ENCODE measurements at places on chromosomes 16 and 17.

- DNase-seq = no peak
These were observed 19.2 kb downstream of the CD300LB start for GRCh38 chr17:74512036-74512435.

- no peak for DNase-seq
These were observed 7.3 kb downstream of the CASKIN2 start for GRCh38 chr17:75507733-75508719.

- no peak for DNase-seq
These were observed 383.4 kb upstream of the RBFOX1 start for GRCh38 chr16:6949240-6949639.

GRCh38 chr17:73690676-73691075, 46.4 kb upstream of the SDK2 start:
- DNase-seq = no peak

- DNase-seq = no peak
These were observed 21.5 kb upstream of the ABCA5 start for GRCh38 chr17:69348429-69348828.

DNA sequence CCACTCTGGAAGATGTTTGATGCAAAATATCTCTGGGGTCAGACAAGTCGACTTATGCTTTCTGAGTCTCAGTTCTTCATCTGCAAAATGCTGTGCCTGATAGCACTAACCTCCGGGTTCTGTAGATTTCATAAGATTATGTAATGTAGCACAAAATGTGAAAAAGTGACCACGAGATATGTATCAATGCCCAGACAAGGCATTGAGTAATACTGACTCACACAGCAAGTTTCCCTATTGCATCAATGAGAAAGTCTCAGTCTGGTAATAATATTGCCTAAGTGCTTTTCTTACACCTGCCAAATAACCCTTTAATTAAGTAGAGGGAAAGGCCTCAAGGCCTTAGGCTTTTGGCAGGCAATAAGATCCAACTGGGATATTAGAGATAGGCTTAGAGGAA, 41.4 kb upstream of the MMP2 start:
- no peak for DNase-seq

GRCh38 chr17:55961386-55961785, 191.9 kb upstream of the ANKFN1 start:
- DNase-seq = no peak

DNA sequence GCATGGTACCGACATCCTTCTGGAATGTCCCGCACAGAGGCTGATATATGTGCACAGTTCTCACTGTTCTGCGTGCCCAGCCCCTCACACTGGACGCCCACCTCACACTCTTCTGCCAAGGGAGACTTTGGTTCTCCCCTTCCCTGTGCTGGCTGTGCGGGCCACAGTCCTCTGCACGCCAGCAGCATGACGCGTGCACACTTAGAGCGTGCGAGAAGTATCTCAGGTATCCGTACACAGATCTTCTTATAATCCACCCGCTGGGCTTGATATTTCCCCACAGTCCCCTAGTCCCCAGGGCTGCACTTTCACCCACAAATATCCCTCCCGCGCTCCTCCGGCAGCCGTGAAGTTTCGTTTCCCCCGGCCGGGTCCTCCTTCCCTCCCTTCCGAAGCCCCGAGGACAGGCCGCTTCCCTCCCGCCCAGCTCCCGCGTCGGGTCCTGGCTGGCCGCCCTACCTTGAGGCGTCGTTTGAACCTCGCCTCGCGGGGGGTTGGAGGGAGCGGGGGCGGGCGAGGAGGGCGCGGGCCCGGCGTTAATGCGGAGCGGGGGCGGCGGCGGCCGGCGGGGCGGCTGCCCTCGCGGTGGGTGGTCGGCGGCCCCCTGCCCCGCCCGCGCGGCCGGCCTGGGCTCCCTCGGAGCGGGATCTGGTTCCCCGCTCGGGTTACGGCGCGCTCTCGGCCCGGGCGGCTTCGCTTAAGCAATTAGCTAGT, 5.0 kb upstream of the FOXF1 start:
- DNase-seq = no peak

DNA sequence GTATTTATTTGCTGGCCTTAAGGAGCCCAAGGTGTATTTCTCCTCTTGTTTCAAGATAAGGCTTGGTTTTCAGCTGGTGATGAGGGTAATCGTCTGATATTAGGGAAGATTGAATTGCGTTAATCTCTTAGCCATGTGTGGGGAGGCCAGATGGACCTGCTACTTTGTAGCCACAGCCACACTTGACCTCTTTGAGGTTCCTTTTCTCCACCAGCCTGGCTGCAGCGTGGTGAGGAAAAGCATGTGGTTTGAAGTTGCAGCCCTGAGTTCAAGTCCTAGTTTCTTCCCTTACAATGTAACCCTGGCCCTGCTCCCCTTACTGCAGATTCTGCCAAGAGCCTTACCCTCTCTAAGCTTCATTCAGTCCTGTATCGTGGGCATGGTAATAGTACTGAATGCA, 3.1 kb downstream of the MINK1 start:
- DNase-seq = no peak

GRCh38 chr17:17527956-17528500, 31.8 kb upstream of the RASD1 start:
- DNase-seq = no peak
